Foreskin melanocyte (primary cell): ENCODE measurements at places on chromosomes 1 and 21.
A peak's percentile ranks its signal among the peaks of the same experiment; 100 is the strongest.

DNA sequence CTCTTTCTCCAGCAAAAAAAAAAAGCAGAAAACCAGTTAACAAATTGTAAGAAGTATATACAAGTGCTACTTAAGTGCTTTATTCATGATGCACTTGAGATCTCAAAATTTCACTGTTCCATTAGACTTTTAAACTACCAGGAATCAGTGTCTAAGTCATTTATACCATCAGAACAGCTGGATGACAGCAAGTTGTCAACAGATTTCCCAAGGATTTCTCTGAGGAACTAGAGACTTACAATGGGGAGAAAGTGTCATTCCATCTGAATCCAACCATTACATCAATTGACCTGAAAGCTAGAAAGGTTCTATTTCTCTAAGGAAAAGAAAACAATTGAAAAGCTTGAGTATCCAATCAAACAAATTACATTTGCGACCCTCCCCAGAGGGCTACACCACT, 43.8 kb downstream of the USH2A start:
- DNase-seq, result no peak

DNA sequence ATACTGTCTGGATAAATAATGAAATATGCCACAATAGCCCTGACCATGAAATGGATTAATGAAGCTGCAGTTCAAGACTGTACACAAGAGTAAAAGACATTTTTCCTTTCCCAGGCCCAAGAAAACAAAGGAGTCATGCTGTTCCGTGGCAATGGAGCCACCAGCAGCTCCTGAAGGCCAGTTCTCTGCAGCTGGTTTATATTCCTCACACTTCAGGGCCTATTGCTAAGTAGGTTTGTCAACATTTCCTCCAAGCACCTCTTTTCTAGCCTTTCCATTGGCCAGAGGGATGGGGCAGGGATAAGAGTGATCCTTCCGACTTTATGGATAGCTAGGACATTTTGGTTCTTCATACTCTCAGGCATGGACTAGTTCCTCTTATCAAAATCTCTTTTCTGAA, 24.2 kb upstream of the RGL1 start:
- DNase-seq, result no peak

DNA sequence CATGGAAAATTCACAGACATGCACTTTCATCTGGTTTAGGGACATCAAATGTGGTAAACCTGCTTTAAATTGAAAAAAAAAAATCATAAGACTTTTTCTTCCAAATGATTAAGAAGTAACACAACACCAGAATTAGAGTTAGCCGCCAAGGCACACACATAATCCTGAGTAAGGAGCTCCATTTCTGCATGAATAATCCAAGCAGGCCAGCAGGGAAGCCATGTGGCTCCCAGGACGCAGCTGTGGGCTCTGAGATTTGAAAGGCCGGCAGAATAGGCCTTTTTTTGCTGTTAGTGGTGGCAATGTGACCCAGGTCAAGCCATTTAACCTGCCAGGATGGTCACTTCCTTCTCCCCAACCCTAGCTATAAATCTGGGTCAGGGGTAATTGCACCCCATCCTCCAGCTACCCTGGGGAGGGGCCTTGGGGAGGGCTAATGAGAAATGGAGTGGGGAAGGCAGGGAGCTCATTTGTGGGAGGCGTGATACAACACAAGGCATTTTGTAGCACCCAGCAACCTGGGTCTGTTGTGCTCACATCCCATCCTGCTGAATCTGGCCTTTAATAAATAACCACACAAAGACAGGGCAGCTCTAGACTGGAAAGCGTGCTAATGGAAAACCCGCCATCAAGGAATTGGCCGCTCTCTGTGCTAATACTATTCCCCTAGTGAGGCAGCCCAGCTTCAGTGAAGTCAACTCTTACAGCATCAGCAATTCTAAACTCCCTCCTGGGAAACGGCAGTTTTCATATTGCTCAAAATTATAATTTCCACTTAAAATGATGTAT, 178.5 kb downstream of the RHOU start:
- no peak for DNase-seq

GRCh38 chr1:6343506-6344405, 49.8 kb downstream of the ACOT7 start:
- peak; percentile 80 for DNase-seq
